ENCODE measurements at places on chromosomes 13 and 19. TPM values are rescaled to one million over a fixed set of nuclear protein-coding genes. Genes with fewer than 3 reads are reported as not detected.
A peak's percentile ranks its signal among the peaks of the same experiment; 100 is the strongest.

DNA sequence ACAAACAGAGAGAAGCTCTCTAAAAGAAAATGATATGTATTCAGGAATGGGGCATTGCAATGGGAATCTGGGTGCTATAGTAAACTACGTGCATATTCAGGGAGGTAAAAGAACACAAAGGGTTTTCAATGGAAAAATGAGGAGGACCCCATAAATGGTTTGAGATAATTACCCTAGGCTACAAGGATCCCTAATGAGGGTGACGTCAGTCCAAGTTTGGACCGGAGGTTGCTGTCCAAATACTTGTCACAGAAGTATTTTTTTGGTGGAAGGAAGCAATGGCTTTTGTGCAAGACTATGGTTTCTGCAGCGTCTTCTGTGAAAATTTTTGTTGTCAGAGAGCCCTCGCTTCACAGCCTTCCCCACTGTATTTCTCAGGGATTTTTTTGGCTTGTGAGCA is 995 bp upstream of the CEACAM18 start:
- DNase-seq, result no peak

GRCh38 chr19:49544154-49544553 is 16.4 kb downstream of the RCN3 start:
- no peak for DNase-seq

GRCh38 chr19:42166316-42166715 is 34.1 kb upstream of the POU2F2 start:
- DNase-seq, result no peak

Gene SRRM5
- total RNA-seq, result 0.16 TPM

- DNase-seq, result no peak
These were observed 35.2 kb downstream of the DNM2 start for GRCh38 chr19:10752913-10753704.

DNA sequence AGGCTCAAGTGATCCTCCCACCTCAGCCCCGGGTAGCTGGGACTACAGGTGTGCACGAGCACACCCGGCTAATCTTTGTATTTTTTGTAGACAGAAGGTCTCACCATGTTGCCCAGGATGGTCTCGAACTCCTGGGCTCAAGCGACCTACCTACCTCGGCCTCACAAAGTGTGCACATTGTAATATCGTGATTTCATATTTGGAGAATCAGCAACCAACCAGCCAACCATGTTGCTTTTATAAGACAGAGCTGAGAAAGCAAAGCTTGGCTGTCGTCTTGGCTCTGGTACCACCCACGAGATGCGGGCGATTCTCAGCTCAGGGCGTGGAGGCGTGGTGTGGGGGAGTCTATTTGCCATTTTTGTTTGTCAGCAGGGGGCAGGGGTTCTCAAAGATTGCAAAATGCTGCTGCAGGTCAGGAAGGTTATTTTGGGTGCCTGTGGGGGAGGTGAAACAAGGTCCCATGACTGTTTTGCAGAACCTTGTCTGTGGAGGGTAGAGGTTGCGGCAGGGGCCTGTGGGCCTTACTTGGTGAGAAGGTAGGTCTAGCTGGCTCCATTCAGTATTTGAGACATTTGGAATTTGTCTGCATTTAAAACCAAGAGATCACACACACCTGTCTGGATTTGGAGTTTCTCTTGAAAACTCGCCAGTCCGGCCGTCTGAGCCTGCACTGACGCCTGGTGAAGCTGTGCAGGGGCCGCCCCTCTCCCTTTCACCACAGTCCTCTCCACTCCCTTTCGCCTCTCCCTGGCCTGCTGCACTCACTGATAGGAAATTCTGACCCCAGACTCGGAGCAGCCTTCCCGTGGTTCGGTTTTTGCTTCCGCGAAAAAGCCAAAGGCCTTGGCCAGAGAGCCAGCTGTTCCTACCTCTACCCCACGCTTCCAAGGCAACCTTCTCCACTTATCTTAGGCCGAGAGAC is 15.4 kb downstream of the TNFAIP8L1 start:
- DNase-seq, result peak; percentile 56

DNA sequence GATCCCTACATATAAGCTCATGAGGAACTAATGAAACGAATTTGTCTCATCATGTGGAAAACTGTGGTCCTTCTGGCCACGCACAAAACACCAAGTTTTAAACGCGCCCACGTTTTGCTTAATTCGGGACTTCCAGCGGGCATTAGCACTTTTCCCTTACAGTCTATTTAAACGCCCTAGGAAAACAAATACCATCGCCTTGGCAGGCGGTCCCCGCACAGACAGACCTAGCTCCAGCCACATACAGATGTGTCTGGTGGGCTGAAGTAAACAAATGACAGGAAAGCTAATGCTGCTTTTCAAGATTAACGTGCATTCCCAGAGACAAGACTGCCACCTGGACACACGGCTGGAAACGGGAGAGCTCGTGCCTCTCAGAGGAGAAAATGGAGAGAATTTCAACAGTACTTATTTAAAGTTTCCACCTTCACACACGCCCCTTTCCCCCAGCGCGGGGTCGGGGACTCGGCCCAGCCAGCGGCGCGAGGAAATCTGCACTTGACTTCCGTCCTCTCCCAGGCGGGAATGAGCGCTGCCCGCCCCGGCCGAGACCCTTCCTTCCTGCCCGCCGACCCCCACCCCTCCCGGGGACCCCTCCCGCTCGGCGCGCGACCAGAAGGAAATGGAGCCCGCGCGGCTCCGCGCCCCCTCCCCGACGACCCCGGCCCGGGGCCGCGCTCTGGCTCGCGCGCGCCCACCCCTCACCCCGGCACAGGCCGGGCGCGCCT is 931 bp downstream of the USP12 start:
- peak; percentile 69 for DNase-seq

DNA sequence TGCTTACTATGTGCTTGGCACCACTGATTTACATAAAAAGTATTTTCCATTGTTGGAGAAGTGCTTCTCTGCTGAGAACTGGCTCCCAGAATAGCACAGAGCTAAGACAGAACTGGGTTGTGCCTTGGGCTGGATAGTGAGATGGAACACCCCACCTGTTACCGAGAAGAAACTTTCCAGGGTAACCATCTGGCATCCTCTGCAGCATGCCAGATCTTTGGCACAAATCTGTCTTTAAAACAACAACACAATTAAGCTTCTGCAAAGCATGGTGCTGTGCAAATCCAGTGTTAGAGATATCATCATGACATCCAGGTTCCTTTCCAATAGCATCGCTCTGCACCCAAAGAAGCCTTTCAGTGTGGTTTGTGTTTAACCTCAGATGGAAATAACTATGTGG is 202.5 kb upstream of the RFC3 start:
- DNase-seq, result no peak

- no peak for DNase-seq
These were observed 17.0 kb downstream of the MTUS2 start for GRCh38 chr13:28837111-28837510.

Gene CEACAM20
- total RNA-seq, result not detected

Gene ARRDC2
- 17.4 TPM for total RNA-seq

GRCh38 chr19:34104096-34104495 is 68.2 kb upstream of the LSM14A start:
- no peak for DNase-seq

DNA sequence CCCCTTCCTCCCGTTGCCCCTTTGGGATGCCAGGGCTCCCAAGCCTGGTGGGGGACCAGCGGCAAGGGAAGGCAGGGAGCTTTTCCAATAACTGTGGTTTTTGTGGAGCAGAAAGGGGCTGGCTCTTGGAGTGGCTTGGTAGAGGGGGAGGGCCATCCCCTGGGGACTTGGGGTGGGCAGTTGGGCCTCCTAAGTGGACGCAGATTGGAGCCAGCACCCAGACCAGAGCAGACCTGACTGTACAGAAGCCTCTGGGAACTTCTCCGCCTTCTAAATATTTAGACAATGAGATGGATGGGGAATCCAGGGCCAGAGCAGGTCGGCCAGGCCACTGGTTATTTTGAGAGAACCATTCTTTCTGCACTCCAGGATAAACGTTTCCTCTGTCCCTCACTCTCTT is 4.2 kb downstream of the PTGIR start:
- DNase-seq, result no peak

DNA sequence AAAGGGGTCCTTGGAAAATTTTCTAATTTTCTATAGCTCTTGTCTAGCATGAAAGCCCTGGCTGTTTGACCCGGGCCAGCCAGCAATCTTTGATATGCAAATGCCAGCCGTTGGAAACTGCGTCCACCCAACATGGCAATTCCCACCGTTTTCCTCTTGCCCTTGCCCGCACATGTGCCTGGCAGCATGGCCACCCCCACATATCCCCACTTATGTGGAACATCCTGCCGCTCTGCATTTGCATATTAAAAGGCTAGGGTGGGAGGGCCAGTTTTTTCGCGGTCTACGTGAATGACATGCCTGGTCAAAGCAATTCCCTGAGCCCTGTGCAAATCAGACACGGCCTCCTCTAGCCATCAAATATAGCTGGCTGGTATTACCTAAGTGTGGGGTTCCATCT is 110.3 kb upstream of the TDRD3 start:
- DNase-seq, result no peak

Gene PDX1
- not detected for total RNA-seq

DNA sequence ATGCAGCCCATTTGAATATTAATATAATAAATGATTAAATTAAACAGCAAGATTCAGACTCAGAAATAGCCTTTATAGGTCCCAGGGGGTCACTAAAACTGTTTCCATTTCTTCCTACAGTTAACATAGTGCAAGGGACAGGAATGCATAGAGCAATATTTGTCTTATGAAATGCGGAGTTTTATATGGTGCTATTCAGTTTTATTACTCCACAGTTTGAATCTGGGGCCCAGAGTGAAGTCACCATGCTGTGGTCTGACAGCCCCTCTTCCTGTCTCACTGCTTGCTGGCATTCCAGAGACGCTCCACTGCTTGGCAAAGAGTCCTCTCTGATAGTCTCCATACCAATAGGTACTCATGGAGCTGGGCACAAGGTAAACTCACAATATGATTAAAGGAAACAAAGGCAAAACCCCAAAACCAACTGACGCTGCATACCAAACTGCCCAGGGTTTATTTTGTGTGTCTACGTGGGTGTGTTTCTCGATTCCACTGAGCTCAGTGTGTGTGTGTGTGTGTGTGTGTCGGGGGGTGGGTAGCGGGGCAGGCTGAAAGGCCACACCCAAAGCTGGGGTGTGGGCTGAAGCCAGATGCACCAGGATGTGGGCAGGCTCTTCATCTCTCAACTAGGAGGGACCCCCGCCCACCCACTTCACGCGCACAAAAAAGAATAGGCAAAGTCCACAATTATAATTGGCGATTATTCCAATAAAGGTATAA is 277.9 kb downstream of the TSHZ3 start:
- DNase-seq, result no peak

Gene NTF4
- total RNA-seq, result not detected

GRCh38 chr13:27619093-27619727 is 1.1 kb downstream of the LNX2 start:
- no peak for DNase-seq

Gene KASH5
- total RNA-seq, result not detected

DNA sequence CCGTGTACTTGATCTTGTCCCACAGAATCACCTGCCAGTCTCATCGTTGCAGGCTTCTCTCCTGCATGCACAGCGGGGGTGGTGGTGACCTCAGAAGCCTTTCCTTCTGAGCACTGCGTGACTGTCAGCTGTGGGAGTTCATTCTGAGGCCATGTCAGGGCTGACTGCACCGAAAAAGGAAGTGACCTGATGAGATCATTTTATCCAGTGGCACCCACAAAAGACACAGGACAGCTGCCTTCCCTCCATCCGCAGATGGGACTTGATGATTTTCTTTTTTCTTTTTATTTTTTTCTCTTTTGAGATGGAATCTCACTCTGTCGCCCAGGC is 89.7 kb downstream of the RAB20 start:
- DNase-seq, result no peak
